ENCODE measurements at places on chromosomes 1 and 21.

GRCh38 chr1:14334336-14335176 is 263.9 kb upstream of the KAZN start:
- DNase-seq, result no peak

- DNase-seq, result no peak
Observed at GRCh38 chr1:185376840-185377635, 60.0 kb upstream of the IVNS1ABP start.

DNA sequence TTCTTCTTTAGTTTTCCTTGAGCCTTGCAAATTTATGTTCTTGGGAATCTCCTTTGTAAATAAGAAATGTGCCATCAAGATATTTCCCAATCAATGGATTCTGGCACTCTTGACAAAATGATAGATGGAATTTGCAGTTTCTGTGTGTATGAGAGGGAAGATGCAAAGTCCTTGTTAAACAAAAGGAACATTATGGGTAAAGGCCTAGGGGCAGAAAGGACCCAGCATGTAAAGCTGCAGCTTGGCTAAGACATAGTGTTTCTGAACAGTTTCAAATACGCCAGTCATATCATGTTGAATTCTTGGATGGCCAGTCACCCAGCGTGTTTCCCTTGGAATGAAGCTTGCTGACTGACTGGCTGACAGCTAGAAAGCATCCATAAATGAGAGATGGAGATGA is 210.8 kb downstream of the NFIA start:
- no peak for DNase-seq

DNA sequence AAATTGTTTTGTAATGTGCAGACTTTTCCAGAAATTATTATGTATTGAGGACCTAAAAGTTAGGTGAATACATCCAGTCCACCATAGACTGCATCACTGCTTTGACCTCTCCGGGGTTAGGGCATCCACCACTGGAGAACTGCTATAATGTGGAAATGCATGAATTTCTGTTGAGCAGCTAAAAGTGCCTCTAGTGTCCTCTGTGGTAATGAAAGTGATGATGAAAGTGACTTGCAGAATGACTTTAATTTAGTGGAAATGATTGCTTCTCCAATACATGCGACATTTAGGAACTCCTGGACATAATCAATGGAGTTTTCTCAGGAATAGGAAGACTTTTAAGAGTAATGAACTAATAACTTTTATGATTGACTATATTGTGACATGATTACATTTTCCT is 170.8 kb downstream of the LBR start:
- DNase-seq, result no peak

Data from DMS53 (cell line).